ENCODE measurements at places on chromosomes 6 and 20. TPM values are rescaled to one million over a fixed set of nuclear protein-coding genes. Genes with fewer than 3 reads are reported as not detected.
A peak's percentile ranks its signal among the peaks of the same experiment; 100 is the strongest.

- DNase-seq = no peak
Observed at GRCh38 chr6:151576633-151577032, 82.8 kb downstream of the CCDC170 start.

Gene SALL4
- total RNA-seq = not detected

- DNase-seq = no peak
Observed at GRCh38 chr20:46850416-46850815, 44.2 kb upstream of the EYA2 start.

- DNase-seq = no peak
Observed at GRCh38 chr6:104941729-104942091, 15.2 kb upstream of the LIN28B start.

Gene ECT2L
- not detected for total RNA-seq

DNA sequence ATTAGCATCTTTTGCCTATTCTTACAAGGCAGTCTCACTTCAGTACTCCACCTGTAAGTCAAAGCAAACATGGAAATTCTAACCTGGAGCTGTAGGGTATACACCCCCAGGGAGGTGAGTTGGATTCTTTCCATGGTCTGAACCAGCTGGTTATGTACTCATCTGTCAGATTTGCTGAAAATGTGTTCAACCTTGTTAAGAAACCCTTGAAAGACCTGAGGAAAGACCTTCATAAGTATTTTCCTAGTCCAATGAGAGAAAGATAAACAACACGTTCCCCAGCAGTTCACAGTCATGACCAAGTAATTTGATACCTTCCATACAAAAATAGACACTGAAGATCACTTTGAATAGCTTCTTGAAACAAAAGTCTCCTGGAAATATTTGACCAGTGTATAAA lies 42.5 kb downstream of the ID4 start:
- DNase-seq = no peak

- DNase-seq = no peak
Observed at GRCh38 chr6:80959034-80959433, 793.4 kb downstream of the TENT5A start.

GRCh38 chr6:27873021-27873940 lies 38.9 kb downstream of the OR2B2 start:
- peak; percentile 84 for DNase-seq

Gene PRDM13
- not detected for total RNA-seq

DNA sequence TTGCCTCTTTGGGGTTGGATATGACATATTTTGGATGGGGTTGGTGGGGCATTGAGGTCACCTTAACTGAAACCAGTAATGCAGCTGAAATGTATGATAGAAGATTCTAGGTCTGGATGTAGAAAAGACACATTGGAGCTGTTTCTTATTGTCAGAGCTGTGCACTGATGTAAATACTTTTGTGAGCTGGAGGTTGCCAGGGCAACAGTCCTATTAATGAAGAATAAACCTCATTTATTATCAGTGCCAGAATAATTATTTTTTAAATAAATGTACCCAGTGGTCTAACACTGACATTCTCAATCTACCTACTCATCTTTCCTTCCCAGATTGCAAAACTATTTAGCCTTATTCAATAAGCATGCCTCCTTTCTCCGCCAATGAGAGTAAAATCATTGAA lies 57.0 kb downstream of the CAP2 start:
- no peak for DNase-seq

Gene CYP24A1
- not detected for total RNA-seq

GRCh38 chr20:20237093-20237959 lies 130.6 kb upstream of the INSM1 start:
- DNase-seq = peak; percentile 25

- DNase-seq = no peak
Observed at GRCh38 chr20:49871391-49871948, 43.9 kb downstream of the SPATA2 start.

GRCh38 chr20:57964011-57964862 lies 254.4 kb upstream of the PMEPA1 start:
- DNase-seq = no peak

Gene ERVFRD-1
- not detected for total RNA-seq

GRCh38 chr20:29318871-29319461 lies 1938.5 kb upstream of the DEFB115 start:
- no peak for DNase-seq

DNA sequence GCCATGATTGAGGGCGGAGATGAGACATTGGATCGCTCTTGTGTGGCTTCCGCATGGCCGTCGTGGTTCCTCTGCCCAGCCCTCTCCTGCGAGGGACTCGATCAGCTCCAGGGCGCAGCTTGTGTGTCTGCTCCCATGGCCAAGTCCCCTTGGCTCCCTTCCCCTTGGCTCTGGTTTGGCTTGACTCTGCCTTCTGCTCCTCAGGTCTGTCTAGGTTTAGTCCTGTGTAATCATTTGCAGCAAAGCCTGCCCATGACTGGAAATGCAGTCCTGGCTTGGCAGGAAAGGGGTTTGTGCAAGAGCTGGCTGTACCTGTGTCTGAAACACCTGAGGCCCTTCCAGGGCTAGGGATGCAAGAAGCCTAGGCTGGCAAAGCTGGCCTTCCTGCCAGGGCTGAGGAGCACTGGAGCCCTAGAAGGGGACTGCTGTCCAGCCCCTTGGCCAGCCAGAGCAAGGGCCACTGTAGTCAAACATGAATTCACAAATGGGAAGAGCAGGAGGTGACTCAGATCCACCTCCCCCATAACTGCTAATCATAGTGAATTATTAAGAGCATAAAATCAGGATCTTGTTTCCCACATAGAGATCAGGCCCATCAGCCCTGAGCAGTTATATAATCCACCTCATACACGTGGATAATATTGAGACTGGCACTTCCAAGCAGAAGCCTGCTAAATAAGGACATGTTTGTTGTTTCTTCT lies 196.8 kb downstream of the FARS2 start:
- DNase-seq = no peak

Gene LEMD2
- 93.8 TPM for total RNA-seq

GRCh38 chr6:12875051-12875450 lies 158.5 kb downstream of the PHACTR1 start:
- DNase-seq = no peak

Gene TSPO2
- not detected for total RNA-seq

Gene HAO1
- not detected for total RNA-seq

GRCh38 chr6:47383360-47383759 lies 73.7 kb upstream of the TNFRSF21 start:
- DNase-seq = no peak

Gene ADGRF5
- not detected for total RNA-seq

Gene IBTK
- total RNA-seq = 29.5 TPM

All from activated T-cell treated with anti-CD3 and anti-CD28 coated beads, Interleukin-2, amount 50 U/mL, for 72 hours (primary cell).